Dermis blood vessel endothelial cell (primary cell): ENCODE measurements at places on chromosomes 5 and 9. TPM values are rescaled to one million over a fixed set of nuclear protein-coding genes. Genes with fewer than 3 reads are reported as not detected.

The ARHGEF39 gene
- total RNA-seq = 0.34 and 3.1 TPM in 2 replicates

The ALG2 gene
- total RNA-seq = 45.6 and 50.2 TPM in 2 replicates

The TXNDC8 gene
- not detected in 2 replicates for total RNA-seq

The TMEFF1 gene
- 9.2 and 19.3 TPM in 2 replicates for total RNA-seq

The IFNK gene
- not detected in 2 replicates for total RNA-seq

The ZNF658 gene
- 5.3 and 6.8 TPM in 2 replicates for total RNA-seq

The ST8SIA4 gene
- total RNA-seq = 3.1 and 4.3 TPM in 2 replicates

The PAPPA gene
- total RNA-seq = 0.19 and 0.34 TPM in 2 replicates

The FOXD4L5 gene
- 0.09 TPM in 1 of 2 replicates, not detected in the other for total RNA-seq

The ZDHHC21 gene
- 16.7 and 17.2 TPM in 2 replicates for total RNA-seq

The BICD2 gene
- total RNA-seq = 54.5 and 74.2 TPM in 2 replicates

The SLC6A3 gene
- not detected in 2 replicates for total RNA-seq

GRCh38 chr5:135232958-135233357 is 166.1 kb downstream of the MACROH2A1 start:
- DNase-seq = no peak

DNA sequence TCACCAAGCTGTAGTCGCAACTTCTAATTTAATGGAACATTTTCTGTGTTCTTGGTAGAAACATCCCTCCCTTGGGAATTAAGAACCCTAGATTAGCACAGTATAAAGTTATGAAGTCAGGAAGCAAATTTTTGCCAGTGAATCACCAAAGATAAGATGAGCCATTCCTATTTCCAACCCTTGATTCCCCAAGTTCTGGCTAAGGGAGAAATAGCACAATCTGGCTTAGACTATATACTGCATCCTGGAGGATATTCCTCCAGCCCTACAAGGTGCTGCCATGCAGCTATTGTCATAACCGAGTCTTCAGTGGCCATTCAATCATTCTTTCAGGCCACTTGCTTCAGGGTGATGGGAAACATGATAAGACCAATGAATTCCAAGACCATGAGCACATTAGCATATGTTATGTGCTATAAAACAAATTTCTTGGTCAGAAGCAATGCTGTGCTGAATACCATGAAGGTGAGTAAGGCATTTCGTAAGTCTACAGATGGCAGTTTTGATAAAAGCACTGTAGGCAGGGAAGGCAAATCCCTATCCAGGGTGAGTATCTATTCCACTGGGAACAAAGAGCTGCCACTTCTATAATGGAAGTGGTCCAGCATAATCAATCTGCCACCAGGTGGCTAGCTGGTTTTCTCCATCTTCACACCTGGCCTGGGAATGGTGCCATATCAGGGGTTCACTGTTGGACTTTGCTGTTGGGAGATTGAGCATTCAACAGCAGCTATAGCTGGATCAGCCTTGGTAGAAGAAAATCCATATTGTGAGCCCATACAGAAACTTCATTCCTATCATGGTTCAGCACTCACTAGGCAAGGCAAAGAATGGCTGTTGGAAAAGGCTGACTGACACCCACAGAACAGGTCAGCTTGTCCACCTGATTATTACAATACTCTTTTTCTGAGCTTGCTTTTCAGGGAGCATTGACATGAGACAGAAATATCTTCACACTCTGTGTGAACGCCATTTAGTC is 19.6 kb upstream of the ARL15 start:
- DNase-seq = no peak

- DNase-seq = no peak
Observed at GRCh38 chr5:115384587-115385375, 88.3 kb upstream of the CCDC112 start.

- DNase-seq = peak; percentile 79
Observed at GRCh38 chr5:116576053-116576713, 1.6 kb upstream of the SEMA6A start.

- no peak for DNase-seq
Observed at GRCh38 chr9:110241260-110241857, 14.9 kb downstream of the TXN start.

GRCh38 chr5:53378590-53379247 is 101.7 kb upstream of the FST start:
- peak; percentile 73 for DNase-seq

DNA sequence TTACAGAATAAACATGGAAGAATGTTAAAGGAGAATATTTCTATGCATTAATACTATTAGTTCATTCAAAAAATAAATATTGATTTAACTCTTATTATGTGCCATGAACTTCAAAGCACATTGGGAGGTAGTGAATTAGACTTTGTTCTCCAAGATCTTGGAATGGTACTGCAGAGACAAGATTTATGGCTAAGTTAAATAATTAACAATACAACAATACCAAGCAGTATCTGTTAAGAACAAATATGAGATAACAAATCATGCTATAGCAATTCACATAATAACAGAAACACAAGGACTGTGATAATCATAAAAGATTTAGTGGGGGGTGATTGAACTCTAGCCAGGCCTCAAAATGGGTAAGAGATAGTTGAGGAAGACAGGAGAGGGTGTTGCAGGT is 11.6 kb downstream of the NMUR2 start:
- no peak for DNase-seq

DNA sequence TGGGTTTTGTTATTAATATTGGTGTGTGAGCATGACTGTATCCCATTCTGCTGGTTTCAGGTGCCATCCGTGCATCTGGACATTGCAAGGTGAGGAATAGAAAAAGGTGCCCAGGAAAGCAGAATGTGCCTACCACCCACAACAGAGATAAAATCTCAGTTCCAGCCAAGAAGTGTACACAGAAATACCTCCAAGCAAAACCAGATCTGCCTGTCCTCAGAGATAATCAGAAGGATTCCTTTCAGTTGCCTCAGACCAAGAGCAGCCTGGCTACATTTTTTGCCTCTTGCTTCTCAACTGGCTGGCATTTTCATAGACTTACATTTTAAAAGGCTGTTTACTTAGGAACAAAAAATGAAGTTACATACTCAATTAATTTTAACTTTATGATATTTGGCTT is 12.1 kb upstream of the ABLIM3 start:
- DNase-seq = no peak

DNA sequence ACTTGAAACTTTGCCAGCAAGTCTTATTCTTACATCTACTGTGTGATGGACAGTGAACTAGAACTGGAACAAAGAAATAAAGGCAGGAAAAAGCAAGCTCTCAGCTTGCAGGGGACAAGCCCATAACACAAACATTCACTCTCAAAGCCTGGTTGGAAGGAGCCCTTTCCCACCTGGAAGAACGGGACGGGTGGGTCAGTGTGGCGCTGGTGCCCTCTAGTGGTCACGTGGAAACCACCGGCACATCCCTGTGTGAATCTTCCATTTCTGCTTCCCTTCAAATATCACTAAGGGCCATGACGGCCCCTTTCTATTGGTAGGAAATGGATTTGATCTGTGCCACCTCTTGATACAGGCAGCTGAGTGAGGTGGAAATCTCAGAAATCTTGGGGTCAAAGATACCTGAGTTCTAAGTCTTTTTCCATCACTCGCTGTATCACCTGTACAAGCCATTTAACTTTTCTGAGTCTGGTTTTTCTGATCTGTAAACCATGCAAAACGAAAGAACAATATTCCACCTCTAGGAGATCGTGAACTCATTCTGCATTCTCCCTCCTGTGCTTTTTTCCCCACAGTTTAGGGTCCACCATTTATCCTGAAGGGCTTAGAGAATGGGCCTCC is 211.6 kb downstream of the MSX2 start:
- peak; percentile 67 for DNase-seq

- DNase-seq = no peak
Observed at GRCh38 chr9:23441275-23441674, 384.8 kb downstream of the ELAVL2 start.

DNA sequence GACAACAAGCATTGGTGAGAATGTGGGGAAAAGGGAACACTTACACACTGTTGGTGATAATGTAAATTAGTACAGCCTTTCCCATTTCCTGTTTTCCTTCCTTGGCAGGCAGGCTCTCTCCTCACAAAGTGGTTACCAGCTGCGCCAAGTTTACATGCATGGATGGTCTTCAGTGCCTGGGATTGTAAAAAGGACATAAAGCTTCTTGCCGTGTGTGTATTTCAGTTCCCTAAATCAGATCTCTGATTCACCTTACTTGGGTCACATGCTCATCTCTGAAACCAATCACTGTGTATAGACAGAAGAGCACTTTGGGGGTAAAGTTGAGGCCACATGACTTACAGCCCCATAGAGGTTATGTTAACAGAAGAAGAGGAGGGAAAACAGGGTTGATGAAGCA is 92.8 kb downstream of the CAVIN4 start:
- DNase-seq = no peak

DNA sequence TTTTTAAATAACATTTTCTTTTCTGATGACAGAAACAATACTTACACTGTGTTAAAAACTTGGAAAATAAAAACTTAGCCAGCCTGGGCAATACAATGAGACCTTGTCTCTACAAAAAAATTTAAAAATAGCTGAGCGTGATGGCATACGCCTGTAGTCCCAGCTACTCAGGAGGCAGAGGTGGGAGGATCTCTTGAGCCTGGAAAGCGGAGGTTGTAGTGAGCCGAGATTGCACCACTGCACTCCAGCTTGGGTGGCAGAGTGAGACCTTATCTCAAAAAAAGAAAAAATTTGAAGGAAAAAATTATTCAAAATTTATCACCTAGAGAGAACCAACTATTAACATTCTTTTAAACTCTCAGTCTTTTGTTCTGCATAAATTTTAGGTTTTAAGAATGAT is 4.9 kb upstream of the CMYA5 start:
- no peak for DNase-seq

GRCh38 chr5:68257210-68257609 is 41.7 kb downstream of the PIK3R1 start:
- DNase-seq = no peak

DNA sequence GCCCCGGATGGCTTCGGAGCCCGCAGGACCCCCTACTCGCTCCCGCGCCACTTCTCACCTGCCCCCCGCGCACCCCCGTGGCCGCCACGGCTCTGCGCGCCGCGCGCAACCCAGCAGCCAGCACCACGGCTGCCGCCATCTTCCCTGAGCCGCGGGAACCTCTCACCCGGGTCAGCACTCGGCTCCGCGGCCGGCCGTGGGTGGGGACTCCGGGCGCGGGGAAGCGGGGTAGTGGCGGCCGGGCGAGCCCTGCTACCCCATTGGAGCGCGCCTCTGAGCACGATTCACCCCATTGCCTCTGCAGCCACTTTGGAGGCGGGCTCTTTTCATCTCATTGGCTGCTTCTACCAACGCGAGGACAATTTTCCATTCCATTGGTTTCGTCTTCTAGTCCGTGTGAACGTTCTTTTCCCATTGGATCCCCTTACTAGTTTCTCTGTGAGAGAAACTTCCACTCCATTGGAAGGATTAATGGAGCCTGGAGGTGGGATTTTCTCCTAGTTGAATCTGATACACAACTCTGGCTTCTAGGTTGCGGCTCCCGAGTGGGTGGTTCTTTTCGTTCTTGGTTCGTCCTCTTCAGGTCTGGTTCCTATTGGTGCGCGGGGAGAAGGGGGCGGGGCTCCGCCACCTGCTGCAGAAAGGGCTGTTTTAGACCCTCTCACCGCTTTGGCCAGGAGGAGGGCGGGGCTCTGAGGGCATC is at the start of gene HINT2:
TSS of gene HINT2 (minus strand) at position 202 of the 703 bp plus-strand sequence. CDS start at position 139, 63 bp downstream.
- DNase-seq = peak; percentile 99

- DNase-seq = no peak
Observed at GRCh38 chr9:13083963-13084528, 195.4 kb downstream of the MPDZ start.

GRCh38 chr9:88388886-88389605 is 802 bp downstream of the SPIN1 start:
- peak; percentile 75 for DNase-seq

GRCh38 chr5:132771503-132771998 is 5.5 kb downstream of the SEPTIN8 start:
- peak; percentile 64 for DNase-seq

GRCh38 chr5:178308541-178309092 is 76.0 kb upstream of the PHYKPL start:
- DNase-seq = no peak

- no peak for DNase-seq
Observed at GRCh38 chr9:87338088-87338989, 159.3 kb upstream of the DAPK1 start.

DNA sequence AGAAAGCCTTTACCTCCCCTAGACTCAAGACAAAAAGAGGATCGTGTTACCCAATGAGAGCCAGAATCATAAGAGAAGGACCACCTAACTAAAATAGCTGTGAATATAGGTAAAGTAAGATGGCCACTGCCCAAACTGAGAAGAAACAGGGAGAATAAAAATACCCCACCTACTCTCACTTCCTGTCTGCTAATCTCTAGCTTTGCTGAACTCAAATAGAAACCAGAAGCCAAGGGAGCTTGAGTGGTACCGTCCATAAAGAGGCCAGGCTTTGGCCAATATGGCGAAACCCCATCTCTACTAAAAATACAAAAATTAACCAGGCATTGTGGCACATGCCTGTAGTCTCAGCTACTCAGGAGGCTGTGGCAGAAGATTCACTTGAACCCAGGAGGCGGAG is 123.0 kb upstream of the FST start:
- DNase-seq = no peak

DNA sequence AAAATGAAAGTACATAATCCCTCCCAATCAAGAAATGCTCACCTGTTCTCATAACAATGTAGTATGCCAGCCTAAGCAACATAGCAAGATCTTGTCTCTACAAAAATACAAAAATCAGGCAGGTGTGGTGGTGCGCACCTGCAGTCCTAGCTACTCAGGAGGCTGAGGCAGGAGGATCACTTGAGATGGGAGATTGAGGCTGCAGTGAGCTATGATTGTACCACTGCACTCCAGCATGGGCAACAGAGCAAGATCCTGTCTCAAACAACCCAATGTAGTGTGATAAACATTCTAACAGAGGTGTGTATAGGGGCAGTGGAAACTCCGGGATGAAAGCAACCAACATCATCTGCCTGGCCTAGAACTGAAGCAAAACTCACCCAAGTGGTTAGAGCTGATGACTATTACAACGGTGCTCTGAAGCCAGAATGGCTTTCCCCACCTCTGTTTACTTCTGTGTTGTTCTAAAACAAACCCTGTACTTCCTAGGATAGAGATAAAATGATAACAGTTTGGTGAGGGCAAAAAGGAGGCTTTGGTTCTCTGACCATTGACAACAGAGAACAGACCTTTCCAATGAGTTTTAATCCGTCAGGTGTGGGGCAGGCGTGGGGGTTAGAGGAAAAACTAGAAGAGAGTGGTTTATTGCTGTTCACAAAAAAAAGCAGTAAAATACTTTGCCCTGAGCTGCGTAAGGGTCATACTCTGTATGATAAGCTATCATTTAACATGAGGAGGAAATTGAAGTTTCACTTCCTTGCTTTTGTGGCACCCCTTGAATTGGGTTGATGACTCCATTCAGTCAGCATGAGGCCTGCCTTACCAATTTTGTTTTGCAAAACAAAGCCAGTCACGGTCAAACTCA is 18.9 kb downstream of the WNT8A start:
- DNase-seq = no peak

- peak; percentile 20 for DNase-seq
Observed at GRCh38 chr5:368183-369084, 46.9 kb downstream of the AHRR start.
